Mammary epithelial cell (primary cell): ENCODE measurements at places on chromosomes 4 and X. TPM values are rescaled to one million over a fixed set of nuclear protein-coding genes. Genes with fewer than 3 reads are reported as not detected.

GRCh38 chr4:141900856-141901255 is 264.5 kb downstream of the IL15 start:
- no peak for DNase-seq

DNA sequence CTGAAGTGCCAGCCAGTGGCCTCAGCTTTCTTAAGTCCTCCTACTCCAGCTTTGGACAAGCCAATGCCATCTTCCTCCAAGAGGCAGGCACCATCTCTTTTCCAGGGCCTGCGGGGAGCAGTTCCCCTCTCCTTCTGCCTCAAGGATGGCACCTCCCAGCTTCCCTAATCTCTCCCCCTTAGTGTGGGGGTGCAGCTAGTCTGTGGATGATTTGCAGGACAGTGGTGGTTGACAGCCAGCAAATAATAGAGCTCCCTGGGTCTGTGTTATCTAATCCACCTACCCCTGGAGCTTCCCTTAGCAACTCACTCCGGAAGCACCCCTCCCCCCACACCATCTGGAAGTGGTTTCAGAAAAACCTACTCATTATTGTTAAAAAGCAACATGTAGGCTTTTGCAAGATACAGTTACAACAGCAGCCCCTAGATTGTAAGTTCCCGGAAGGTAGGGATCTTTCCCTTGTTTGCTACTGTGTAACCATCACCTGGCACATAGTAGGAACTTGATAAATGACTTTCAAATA is 247.1 kb downstream of the BCOR start:
- DNase-seq = no peak

DNA sequence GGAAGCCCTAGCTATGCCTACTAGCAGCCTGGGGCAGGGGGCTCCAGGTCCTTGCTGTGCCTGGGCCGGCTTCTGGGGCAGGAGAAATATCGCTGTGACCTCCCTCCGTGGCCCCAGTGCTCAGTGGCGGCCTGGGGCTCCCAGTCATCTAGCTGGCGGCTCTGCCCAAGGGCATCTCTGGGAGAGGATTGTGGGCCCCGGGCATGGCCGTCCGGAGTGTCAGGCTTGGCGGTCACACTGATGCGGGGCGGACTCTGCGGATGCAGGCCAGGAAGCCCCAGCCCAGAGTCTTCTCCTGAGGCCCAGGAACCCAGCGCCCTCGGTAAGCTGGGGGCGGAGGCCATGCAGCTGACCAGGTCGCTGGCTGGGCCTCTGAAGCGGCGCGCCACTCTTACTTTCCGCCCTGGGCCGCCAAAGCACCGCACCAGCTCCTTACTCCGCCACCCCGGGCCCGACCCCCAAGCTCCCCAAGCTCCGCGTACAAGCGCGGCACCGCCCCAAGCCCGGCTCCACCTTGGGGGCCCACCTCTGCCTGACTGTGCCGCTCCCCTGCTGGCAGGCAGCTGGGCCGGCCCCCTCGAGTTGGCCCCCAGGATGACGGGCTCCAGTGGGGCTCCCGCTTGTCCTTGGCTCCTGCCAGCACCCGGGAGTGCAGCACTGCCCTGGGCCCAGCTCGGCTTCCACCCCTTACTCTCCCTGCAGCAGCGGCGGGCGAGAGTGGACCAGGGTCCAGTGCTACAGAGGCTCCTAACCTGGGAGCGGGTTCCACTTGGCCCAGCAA is 720.0 kb downstream of the PCDH18 start:
- no peak for DNase-seq

DNA sequence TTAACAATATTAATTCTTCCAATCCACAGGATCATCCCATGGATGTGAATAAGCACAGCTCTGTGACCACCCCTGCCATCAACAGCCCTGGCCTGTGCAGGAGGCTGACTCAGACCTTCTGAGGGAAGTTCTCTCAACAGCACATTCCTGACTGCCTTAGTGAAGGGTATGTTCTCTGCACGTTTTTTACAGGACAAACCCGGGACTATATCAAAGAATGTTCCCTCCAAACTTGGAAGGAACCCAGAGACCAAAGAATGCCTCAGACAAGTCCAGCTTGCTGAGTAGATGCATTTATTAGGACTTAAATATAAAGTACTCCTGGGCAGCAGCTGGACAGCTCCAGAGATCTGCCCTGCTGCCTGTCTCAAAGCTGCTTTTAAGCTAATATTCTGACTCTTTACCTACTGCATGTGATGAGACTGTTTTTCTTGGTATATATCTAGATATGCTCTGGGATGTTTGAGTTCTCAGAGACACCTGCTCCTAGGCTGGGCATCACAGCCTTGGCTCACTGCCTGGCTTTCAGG is 1127.8 kb upstream of the PRKX start:
- peak; percentile 0 for DNase-seq

- no peak for DNase-seq
Observed at GRCh38 chr4:96343836-96344235, 503.9 kb downstream of the PDHA2 start.

DNA sequence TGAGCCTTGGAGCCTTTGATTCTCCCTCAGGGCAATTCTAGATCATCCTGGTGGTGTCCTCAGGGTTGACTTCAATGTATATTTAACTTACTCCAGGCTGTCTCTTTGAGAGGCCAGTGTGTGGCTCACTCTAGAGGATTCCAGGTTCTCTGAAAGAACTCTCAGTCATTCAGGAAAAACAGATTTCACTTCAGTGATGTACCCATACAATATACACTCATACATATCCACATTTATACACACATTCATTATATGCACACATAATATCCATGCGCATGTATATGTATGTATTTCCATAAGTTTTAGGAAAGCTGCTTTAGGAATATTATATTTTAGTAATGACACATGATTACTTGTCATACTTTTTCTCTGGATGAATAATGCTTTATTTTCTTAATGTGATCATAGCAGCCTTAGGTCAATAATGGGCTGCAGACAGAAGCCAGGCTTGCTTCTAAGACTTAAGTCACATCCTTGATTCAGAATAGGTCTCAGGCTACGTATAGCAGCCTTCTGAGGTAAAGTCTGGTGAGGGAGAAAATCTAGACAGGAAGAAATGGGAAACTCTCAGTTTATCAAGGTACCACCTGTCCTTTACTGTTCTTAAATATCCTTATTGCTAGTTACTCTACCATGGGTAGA is 397.0 kb downstream of the GPAT3 start:
- DNase-seq = no peak

GRCh38 chr4:147582386-147583060 is 34.7 kb upstream of the TMEM184C start:
- DNase-seq = peak; percentile 96

GRCh38 chr4:28636971-28637370 is 1776.3 kb downstream of the STIM2 start:
- peak; percentile 3 for DNase-seq

The CXorf49 gene
- not detected for total RNA-seq

The ADRA2C gene
- total RNA-seq = 0.50 TPM

DNA sequence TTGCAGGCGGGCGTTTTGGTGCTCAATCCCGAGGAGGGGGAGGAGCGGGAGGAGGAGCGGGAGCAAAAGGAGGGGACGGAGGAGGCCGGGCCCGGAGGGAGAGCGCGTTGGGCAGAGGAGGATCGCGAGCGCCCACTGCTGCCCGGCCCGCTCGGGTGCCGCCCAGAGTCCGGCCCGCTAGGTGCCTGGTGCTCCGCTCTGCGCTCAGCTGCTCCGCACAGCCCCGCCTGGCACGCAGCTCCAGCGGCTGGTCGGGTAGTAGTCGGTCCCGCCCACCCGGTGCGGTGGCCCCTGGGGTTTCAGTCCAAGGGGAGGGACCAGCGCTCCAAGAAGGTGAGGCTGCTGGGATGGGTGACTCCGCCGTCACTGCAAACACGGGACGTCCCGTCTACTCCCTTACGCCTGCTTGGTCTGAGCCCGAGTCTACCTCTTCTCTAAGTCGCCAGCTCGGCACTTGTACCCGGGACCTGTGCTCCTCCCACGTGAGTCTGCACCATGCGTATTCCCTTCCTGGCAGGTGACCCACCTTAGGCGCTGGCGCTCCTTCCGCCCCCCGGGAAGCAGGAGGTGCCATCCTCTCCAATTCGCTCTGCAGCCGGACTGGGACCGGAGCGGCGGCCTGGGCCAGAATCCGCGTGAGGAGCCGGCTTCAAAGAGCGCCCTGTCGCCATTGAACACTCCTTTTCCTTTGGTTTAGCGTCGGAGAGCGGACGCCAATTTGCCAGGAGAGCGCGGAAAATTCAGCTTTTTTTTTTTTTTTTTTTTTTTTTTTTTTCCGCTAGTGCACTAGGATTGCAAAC is 405 bp upstream of the HS3ST1 start:
- DNase-seq = peak; percentile 96

DNA sequence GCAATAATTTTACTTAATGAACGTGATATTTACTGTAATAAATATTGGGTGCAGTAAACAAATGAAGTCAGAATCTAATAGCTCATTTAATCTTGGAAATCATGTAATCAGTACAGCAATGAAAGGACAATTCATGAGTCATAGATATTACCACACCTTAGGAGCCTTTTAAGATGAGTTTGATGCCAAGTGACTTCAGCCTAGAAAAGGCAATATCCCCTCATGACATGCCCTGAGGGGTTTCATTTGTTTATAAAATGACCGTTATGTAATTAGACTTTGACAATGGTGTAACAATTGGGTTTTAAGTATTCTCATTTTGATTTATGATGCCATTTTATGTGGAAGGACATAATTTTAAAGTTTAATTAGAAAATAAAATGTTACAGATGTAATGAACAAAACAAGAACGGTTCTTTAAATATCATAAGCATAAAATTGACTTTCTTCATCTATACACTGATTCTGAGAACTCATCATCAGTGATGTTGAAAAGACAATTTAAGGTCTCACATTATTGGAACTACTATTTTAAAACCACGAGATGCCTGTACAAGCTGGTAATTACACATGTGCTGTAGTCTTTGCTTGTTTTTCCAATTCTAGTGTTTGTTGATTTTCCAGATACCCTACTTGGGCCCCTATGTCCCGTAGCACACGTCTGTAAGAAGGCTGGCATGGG is 5.0 kb downstream of the FGF2 start:
- peak; percentile 51 for DNase-seq

GRCh38 chr4:25457053-25457715 is 80.1 kb downstream of the ANAPC4 start:
- no peak for DNase-seq

GRCh38 chr4:10403633-10404445 is 53.4 kb downstream of the ZNF518B start:
- peak; percentile 45 for DNase-seq

The MAGEE2 gene
- total RNA-seq = not detected

DNA sequence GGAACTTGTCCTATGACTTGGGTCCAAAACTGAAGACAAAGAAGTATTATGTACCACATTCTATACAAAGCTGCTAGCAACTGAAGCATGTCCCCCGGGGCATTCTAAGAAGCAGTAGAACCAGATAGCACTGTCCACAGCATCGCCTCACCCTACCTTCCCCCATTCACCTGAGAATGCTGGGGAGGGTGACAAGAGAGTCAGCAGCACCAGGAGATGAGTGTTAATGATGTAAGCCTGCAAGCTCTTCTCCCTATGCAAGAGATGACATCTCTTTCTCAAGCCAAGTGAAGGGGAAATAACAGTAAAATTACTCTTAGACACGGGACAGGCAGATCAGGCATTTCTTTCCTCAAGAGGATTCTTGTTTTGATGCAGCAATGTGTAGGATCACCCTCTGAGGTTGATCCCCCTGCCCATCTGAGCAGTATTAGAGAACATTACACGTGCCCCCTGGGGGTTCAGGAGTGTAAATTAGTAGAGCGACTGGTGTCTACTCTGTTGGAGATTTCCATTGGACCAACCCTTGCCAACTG is 13.9 kb upstream of the TLR1 start:
- DNase-seq = peak; percentile 98

- peak; percentile 29 for DNase-seq
Observed at GRCh38 chr4:95293014-95293413, 255.8 kb downstream of the UNC5C start.

DNA sequence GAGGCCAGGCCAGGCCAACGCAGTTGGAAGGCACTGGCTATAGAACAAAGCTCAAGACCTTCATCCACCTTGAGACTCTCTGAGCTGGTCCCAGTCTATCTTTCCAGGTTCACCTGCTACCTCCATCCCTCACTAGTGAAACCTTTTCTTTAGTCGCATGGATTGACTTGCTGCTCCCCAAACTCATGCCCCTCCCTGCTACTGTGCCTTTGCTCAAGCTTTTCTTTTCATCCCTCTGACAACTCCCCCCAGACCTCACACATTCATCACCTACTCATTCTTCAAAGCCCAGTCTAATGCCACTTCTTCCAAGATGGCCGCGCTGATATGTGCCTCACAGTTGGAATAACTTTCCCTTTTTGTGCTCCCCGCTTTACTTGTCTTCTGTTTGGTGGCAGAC is 58.0 kb downstream of the CNGA2 start:
- DNase-seq = no peak

The ARSJ gene
- total RNA-seq = 35.8 and 46.4 TPM in 2 replicates

- DNase-seq = no peak
Observed at GRCh38 chrX:5194806-5195205, 1033.9 kb downstream of the NLGN4X start.

DNA sequence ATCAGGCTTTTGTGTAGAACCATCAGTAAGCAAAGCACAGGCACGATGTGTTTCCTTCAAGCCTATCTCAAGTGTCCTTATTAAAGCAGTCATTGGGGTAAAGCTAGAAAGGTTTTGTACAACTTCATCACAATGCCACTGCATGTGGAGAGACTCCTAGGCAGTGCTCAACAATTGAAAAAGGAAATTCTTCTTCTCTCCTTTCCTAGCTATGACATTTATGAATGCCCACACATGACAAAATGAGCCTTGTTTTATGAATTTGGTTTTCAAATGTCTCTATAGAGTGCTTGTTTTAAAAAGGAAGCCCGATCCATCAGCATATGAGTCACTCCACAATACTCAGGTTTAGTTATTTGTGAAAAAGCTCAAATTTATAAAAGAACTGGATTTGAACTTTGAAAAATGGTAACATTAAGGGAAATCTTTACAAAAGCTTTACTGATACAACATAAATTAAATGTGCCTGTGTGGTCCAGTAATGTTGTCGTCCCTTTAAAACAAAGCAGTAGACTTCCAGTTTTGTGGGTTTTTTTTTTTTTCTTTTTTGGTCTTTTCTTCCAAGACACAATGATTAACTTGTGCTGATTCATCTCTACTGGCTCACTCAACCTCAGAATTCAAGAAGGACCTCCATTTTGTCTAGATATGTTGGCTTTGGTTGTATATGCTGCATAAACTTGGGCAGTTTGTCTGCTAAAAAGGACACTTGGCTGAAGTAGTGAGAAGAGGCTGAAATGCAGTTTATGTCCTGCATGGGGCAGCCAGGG is 273.8 kb downstream of the GASK1B start:
- DNase-seq = no peak

DNA sequence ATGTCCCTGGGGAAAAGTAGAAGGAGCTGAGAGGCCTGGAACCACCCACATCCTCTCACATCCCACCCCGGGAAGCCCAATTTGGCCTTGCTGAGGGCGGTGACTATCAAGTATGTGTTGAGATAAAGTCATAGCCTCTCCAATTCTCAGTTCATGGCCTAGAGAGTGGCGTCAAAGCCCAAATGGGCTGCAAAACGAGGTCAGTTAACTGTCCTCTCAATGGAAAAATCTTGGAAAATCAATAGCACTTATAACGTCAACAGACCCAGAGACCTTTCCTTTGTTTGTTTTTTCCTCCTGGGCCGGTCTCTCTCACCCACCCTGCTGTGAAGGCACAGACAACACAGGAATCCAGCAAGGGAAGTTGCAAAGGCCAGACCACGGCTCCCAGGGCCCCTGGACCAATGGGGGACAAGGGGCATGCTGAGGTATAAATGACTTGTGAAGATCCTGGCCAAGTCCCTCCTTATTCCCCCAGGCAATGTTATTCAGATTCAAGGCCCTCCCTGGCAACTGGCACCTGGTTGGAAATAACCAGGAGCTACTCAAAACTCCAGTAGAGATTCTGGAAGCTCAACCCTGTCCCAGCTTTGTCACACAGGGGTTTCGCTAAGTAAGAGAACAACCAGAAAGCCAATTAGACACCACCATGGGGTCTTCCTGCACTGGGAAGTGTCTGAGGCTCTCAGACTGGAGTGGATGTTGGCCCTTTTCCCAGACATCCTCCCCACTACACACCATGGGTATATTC is 38.6 kb downstream of the TSC22D3 start:
- DNase-seq = no peak
